ENCODE measurements at places on chromosomes 7 and 10.

GRCh38 chr10:70758757-70759514, 26.2 kb downstream of the TBATA start:
- peak; percentile 32 for DNase-seq

DNA sequence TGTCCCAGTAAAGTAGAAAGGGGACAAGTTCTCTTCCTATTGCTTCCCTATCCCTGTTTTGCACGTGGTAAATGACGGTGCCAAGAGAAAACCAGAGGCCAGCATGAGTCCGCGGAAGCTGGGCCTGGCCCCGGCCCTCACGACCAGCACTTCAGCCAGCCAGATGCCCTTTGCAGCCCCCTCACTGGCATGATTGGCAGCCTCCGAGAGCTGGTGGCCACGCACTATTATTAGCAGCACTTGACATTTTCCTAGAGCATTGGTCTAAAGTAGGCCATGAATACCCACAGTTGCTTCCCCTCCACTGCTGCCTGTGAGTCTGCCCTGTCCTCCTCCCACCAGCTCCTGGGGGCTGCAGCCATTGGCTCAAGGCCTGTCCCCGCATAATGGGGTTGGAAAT, 369.1 kb downstream of the PLXNA4 start:
- no peak for DNase-seq

- no peak for DNase-seq
These were observed 6.0 kb upstream of the MUC12 start for GRCh38 chr7:100963386-100963785.

DNA sequence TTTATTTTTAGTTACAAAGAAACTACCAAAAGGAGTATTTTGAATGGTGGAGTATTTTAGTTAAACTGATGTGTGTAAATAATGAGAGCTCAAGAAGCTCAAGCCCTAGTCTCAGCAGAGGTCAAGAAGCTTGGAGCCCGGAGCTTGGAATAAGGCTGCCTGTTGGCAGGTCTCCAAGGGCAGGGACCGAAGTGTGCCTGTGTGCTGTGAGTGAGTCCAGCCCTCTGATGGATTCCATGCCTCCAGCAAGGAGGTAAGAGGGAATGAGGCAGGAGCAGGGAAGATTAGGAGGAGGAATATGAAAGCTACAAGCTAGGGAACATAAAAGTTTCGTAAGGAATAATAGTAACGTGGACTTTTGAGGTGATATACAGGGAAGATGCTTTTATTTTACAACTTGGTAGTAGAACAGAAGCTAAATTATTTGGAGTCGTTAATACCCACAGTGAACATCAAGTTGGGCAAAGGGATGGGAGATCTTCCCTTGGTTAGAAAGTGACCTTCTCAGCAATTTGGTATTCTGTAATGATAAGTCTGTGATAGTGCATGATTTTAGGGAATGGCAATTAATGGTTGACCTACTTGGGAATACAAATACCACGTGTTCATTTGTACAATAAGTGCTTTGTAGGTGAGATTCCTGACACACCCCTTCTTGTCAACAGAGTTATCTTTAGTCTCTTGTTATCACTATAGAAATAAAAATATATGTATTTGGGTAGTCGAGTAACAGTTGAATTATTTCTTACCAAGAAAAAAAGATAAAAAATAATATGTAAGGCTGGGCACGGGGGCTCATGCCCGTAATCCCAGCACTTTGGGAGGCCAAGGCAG, 4.6 kb downstream of the SEC23IP start:
- no peak for DNase-seq

GRCh38 chr10:98664329-98665042, 217.8 kb upstream of the HPS1 start:
- no peak for DNase-seq

- no peak for DNase-seq
These were observed 7.2 kb downstream of the CYP3A5 start for GRCh38 chr7:99672573-99672972.

- no peak for DNase-seq
These were observed 202.0 kb upstream of the SEMA3E start for GRCh38 chr7:83850941-83851340.

- no peak for DNase-seq
These were observed 103.5 kb downstream of the HIPK2 start for GRCh38 chr7:139674341-139674740.

DNA sequence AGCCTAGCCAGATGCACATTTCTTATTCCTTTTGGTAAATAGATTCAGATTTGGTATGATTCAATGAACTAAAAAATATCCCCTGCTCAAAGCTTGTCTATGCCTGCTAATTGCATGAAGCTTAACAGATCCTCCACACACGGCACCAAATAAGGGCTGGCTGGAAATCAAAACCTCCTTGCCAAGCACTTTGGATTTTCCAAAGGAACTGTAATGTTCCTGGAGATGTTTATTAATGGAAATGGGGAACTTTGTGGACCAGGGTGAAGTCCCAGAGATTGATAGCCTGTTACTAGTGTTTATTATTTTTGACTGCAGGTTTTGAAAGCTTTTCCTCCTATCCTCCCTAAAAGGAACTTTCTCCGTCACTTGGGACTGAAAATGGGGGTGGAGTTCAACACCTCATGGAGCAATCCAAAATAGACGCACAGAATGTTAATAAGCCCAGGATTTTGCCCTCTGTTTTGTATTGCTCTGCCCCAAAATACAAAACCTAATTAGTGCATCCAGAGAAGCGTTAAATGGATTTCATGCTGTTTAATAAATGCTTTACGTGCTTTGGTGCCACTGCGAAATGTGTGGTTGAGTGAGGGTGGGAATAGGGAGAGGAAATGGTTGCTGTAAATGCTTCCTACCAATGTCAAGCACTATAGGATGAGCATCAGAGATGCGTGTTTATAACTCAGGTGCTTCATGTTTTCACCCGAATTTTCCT, 1027.7 kb downstream of the LRMDA start:
- DNase-seq, result no peak

GRCh38 chr10:46524472-46525176, 31.8 kb downstream of the GPRIN2 start:
- DNase-seq, result no peak

GRCh38 chr7:22001345-22002004, 55.8 kb upstream of the CDCA7L start:
- DNase-seq, result peak; percentile 13

DNA sequence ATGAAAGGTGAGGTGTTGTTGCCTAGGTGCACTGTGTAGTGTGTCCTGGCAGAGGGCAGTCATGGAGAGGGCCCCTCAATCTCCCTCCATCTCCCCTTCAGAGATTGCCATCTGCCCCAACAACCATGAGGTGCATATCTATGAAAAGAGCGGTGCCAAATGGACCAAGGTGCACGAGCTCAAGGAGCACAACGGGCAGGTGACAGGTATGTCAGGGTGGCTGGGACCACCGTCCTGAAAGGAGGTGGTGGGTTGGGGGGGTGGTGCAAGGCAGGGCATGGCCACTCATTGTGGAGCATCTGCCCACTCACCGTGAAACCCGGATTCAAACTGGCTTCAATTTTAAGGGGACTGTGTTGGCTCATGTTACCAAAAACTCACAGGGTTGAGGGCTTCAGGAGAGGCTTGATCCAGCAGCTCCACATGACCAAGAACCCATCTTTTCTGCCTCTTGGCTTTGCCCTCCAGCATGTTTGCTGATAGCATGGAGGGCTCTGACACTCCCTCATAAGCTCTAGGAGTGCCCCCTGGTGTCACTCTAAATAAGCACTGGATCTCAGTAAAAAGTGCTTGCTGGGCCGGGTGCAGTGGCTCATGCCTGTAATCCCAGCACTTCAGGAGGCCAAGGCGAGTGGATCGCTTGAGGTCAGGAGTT, 12.2 kb downstream of the ARPC1B start:
- DNase-seq, result no peak

DNA sequence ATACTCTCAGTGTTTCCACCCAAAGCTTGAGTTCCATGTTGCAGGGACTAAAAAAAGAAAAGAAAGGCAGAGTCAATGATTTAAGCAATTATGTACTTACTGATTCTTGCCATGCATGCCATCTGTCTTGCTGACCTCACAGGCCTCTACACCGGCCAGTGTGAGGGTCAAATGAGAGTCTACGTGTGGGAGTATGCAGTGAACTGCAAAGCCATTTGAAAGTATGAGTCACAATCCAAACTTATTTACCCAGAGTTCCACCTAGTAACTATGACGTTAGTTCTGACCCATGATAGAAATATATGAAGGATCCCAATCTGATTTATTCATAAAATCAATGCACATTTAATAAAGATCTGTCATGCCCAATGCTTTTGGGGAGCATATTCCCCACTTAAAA, 26.5 kb downstream of the PDE1C start:
- no peak for DNase-seq
